ENCODE measurements at places on chromosomes 6 and 20.

- no peak overlapping the region for H3K27ac ChIP-seq
- no peaks in the 10 kb centered on the region for H3K27me3 ChIP-seq
- no peaks in the 10 kb centered on the region for H3K36me3 ChIP-seq
- no peak overlapping the region for H3K4me3 ChIP-seq
Observed at GRCh38 chr6:134520181-134521115, 202.5 kb upstream of the SGK1 start.

- no peaks in the 10 kb centered on the region for H3K4me1 ChIP-seq
- no peaks in the 10 kb centered on the region for H3K27me3 ChIP-seq
- no peak overlapping the region for H3K27ac ChIP-seq
- DNase-seq, result no peak
Observed at GRCh38 chr6:111651185-111652034, 45.7 kb upstream of the TRAF3IP2 start.

- H3K36me3 ChIP-seq, result no peaks in the 10 kb centered on the region
- no peak for DNase-seq
- H3K4me3 ChIP-seq, result no peak overlapping the region
- no peak overlapping the region for H3K27ac ChIP-seq
Observed at GRCh38 chr6:7692453-7692784, 33.5 kb upstream of the BMP6 start.

DNA sequence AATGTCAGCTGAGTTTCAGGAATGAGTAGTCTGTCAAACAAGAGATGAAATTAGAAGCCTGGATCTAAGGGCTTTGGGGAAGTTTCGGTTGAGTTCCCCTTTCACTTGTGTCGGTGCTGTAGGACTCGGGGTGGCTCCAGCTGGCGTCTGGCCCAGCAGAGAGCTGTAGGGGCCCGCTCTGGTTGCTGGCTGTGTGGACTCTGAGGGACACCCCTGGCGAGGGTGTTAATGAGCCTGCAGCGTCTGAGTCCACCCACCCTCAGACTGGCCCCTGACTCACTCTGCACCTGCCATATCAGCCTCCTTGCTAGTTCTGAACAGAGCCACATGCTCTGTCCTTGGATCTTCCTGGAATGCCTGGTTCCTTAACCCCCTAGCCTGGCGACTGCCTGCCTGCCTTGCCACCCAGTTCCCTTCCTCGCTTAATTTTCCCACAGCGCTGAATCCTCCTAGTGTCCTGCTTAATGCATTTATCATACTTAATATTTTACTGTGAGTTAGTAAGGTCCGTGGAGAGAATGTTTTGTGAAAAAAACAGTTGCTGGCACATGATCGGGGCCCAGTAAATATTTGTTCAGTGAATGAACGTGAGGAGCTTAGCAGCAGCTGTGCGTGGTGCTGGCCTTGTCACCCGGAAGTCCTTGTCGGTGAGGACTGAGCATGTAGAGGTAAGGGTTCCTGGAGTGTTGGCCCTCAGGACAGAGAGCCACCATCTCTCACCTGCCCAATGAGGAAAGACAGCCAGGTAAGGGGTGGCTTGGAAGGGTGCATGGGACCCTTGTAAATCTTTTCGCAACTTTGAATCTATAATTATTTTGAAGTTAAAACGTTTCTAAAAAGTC is 1.6 kb downstream of the DNAJC5 start:
- no peaks in the 10 kb centered on the region for H3K27me3 ChIP-seq
- DNase-seq, result no peak
- no peak overlapping the region for H3K27ac ChIP-seq
- H3K36me3 ChIP-seq, result peaks cover 8% of the 10 kb centered on the region

- no peaks in the 10 kb centered on the region for H3K27me3 ChIP-seq
- peaks cover 3% of the 10 kb centered on the region for H3K4me1 ChIP-seq
- no peak for DNase-seq
- no peak overlapping the region for H3K4me3 ChIP-seq
- H3K27ac ChIP-seq, result no peak overlapping the region
- no peaks in the 10 kb centered on the region for H3K36me3 ChIP-seq
Observed at GRCh38 chr6:150327117-150327774, 41.6 kb upstream of the IYD start.

GRCh38 chr6:49550492-49551077 is at the start of gene C6orf141:
Gene C6orf141, plus strand, starts transcription at chr6:49550668. Its CDS starts 125 bp downstream, at chr6:49550793.
- peak within 1 kb of the TSS; percentile 98 for H3K27ac ChIP-seq
- H3K27me3 ChIP-seq, result peaks cover 51% of the 10 kb centered on the region
- peaks cover 2% of the 10 kb centered on the region for H3K4me1 ChIP-seq

Data from neuronal stem cell (in vitro differentiated cells).